Caco-2 (cell line): ENCODE measurements at places on chromosomes 7 and 10.

DNA sequence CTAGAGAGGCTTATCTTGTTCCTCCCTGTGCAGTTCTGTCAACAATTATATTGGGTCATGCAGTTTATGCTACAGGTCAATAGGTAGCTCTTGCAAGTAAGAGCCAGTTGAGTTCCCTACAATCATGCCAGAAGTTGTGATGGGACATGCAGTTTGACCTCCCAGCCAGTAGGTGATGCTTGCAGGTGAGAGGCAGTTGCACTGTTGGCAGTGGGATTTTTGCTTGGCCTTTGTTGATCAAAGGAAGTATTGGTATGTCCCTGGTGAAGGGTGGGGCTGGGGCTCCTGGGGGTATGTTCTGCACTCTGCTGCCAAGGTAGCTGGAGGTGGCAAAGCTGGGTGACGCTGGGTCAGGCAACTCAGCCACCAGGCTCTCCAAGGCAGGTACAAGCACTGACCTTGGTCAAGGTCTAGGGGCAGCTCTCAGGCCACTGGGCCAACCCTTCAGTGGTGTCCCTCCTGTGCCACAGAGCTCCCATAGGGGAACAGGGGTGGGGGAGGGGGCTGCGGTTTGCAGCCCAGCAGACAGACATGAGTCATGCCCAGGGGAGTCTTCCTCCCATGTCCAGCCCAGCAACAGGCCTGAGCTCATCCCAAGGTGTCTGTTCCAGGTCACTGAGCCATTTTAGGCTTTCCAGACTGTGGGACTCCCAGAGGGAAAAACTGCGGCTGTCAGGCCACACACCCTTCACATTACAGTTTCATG, 43.3 kb downstream of the MEOX2 start:
- DNase-seq: no peak

DNA sequence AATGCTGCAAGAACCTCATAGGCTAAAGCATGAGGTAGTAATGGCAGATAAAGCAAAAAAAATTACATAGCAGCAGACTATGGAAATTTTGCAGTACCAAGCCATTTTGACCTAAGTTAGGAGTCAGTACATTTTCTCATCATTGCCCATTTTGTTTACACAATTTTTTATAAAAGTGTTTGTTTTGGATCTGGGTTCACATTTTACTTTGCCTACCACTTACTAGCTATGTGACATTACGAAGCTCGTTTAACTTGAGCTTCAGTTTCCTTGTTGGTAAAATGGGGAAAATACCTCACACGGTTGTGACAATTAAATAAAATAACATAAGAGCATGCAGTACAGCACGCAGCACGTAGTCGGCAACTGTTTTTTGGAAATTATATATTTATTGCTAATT, 99.6 kb downstream of the ADD3 start:
- DNase-seq: no peak

DNA sequence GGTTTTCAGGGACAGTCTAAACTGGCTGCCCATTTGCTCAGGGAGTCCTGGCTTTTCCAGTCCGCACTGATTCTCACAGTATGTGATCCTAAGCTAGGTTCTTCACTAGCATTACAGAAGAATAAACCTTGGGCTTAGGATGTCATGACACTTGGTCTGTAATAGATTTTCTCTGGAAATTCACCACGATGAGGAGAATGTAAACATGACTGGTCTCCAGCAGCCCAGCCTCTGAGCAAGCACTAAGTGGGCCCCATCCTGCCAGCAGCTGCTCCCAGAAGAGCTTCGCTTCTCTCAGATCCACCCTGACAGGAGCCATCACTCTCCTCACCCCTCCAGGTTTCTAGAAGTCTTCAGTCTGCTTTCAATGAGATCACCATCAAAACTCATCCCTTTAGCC, 103.7 kb upstream of the ZPBP start:
- DNase-seq: no peak

DNA sequence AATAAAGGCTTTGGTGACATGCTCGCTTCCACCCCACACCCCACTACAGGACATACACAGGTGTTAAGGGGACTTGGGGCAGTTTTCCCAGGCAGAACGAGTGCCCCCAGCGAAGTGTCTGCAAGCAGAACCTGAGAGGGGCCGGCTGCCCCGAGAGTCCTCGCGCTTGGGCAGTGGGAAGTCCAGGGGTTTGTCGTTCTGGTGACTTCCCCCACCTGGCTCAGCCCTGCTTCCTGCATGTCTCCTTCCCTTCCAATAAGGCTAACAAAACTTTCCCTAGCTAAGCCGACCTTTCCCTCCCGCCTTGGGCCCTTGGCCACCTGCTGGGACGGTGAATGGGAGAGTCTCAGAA, 916 bp downstream of the VWA2 start:
- peak; percentile 7 for DNase-seq

DNA sequence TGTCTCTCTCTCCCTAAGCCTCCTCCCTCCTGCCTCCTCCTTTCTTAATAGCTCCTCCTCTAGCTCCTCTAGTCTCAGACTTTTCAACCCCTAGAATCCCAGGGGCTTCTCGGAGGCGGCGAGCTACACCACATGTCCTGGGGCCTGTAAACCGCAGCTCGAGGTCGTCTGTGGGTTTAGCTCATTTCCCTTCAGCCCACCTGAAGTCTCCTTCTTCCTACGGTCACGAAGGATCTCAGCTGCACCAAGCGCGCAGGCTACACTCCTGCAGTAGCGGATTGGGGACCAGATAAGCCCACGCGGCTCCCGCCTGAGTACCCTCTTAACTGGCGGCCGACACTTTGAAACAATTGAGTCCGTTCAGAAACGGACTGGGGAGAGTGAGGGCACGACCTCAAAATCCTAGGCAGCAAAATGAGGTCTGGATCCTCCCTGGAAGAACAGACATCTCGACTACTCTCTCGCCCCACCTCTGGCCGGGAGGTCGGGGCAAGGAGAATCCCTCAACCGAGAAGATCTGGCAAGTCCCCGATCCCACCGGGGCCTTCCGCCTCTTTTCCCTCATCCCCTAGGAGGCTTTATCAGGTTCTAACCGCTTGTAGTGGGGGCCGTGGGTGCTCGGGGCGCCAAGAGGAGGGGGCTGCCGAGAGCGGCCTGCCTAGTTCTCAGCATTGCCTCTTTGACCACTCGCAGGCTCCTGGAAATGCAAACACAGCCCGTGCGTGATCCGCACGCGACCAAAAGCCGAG, 1.3 kb upstream of the SORCS3 start:
- no peak for DNase-seq

DNA sequence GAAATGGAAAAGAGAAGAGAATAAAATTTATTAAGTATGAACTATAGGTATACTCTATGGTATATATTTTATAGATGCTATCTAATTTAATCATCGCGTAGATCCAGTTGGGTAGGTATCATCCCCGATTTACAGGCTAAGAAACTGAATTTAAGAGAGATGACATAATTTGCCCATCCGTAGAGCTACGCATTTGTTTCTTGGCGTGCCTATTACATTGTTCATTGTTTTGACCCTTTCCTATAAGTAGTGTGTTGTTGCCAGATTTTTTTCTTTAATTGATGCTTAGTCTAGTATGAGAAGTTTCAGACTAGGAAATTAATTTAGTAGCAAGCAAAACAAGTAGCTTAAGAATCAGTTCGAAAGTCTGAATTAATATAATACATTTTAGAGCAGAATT, 205.7 kb upstream of the NPSR1 start:
- DNase-seq: no peak

GRCh38 chr10:103724771-103725170, 130.6 kb downstream of the SH3PXD2A start:
- DNase-seq: no peak

DNA sequence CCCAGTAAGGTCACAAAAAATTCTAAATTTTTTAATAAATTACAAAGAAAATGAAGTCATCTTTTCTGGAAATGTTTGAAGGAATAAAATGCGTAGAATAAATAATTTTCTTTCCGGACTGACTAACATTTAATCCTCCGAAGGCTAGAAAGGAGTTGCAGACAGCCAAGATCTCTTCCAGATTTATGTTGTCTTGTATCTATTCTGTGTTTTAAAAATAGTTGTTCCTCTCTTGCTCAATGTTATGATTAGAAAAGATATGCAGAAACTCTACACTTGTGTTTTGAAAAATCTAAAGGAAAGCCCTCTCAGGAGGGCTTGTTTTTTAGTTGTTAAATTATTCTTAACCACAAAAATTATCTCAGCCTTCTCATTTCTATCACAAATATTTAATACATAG, 70.7 kb downstream of the MACC1 start:
- DNase-seq: no peak

GRCh38 chr10:72242675-72243074, 26.6 kb upstream of the ASCC1 start:
- no peak for DNase-seq

DNA sequence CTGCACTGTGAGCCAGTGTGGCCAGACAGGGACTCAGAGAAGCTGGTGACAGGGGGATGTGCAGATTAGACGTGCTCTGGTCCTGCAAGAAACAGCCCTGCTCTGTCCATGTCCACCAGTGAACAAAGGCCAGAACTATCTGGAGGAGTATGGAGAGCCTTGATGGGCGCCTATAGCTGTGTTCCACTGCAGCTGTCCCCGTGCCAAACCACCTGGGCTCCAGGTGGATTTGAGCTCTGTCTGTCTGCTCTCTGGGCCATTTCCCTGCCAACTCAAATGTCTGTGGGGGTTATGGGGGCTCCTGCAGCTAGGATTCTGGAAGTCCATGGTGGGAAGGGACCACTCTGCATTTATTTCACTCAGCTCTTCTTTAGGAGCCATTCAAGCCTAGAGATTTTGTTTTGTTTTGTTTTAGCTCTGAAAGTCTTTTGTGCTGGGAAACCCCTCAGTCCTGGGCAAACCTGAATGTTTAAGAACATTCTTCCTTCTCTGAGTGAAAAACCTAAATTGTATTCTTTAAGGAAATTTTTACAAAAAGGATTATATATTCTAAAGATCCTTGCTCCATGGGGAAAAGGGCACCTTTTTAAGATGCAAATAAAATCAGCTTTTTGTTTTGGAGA, 1039.5 kb upstream of the SORCS1 start:
- no peak for DNase-seq

- no peak for DNase-seq
Observed at GRCh38 chr10:119896937-119897770, 4.6 kb downstream of the SEC23IP start.

DNA sequence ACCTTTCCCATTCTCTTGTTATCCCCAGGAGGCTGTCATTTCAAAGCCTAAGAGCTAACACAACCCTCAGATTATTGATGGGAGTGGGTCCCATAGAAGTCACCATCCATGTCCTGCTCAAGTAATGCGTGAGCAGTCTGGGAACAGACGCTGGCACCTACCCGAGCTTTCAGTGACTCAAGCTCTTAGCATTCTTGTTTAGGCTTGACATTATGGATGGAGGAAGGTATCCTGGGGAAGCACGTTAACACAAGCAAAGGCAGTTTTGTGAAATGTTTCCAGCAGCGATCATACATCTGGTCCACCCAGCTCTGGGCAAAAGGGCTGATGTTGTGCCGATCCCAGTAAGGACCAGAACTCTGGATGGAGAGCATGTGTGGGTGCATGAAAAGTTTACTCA, 30.0 kb upstream of the AUTS2 start:
- DNase-seq: no peak

DNA sequence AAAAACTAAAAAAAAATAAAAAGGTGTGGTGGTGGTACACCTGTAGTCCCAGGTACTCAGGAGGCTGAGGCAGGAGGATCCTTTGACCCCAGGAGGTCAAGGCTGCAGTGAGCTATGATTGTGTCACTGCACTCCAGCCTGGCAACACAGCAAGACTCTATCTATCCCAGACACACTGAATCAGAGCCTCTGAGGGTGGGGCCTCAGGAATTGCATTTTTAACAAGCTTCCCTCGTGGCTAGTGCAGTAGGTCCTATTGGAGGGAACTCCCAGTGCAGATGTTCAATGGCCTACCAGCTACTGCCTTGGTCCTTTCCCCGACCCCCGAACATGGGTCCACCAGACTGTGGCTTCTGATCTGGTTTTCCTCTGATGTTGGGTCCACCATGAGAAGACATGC, 14.9 kb downstream of the STRA8 start:
- DNase-seq: no peak
